ENCODE measurements at places on chromosomes 13 and 19.

- DNase-seq, result no peak
Measured at GRCh38 chr19:5200844-5201243, 139.8 kb downstream of the PTPRS start.

- DNase-seq, result no peak
Measured at GRCh38 chr13:41056194-41056593, 5.1 kb upstream of the WBP4 start.

DNA sequence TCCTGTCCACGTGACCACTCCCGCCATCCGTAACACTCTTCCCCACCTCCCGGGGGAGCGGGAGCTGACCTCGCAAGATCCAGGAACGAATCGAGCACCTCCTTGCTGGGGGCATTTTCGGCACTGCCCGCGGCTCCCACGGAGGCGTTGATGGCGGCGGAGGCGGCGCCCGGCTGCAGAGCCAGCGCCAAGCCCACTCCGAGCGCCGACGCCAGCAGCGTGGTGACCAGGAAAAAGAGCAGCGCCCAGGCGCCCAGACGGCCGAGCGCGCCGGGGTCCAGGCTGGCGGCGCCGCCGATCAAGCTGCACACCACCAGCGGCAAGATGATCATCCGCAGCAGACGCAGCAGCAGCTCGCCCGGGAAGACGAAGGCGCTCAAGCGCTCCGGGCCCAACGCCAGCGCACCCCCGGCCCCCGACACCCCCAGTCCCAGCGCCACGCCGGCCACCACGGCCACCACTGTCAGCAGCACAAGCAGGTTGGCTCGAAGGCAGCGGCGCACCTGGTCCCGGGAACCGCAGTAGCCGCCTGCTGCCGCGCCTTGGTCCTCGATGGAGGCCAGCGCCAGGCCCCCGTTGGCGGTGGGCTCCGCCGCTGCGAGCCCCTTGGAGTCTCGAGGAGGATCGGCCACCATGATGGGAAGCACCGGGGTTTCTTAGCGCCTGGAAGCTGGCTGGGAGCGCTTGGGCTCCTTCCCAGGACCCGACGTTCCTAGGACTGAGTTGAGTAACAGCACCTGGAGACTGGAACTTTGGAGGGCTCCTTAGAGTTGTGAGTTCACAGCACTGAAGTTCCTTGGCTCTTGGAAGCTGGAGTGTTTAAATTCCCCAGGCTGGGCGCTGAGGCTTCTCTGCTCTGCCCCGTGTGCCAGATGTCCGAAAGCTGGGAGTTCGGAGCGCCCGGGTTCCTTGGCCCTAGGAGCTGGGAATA lies 798 bp downstream of the SLC1A5 start:
- DNase-seq, result no peak

GRCh38 chr13:24624801-24625231 lies 55.4 kb upstream of the ATP12A start:
- DNase-seq, result no peak

GRCh38 chr13:114023716-114024602 lies 50.1 kb upstream of the C13orf46 start:
- no peak for DNase-seq

DNA sequence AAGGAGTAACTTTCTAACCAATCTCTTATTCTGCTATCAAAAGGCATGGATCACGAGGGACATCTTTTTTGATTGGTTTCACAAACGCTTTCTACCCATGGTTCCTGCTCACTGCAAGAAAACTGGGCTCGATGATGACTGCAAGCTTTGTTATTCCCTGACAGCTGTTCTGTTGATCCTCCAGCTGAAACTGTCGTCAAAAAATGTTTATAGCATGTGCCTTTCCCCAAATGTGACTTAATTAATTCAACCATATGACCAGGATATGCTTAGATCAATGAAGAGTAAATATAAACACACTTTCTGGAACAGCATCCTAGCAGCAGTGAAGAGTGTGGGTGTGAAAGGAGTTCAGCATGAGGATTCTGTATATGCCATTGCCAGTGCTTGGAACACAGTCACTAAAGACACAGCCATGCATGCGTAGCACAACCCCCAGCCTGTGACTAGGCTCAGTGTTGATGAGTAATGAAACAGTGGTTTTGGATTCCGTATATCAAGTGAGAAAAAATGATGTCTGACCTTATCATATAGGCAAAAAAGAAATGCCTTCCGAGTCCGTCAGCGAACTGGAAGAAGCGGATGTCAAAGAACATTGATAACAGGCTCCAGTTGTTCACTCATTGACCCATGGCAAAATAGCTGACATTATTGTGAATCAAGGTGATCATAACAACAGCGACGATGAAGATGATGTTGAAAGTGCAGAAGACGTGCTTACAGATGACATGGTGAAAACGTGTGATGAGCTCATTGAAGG lies 347.4 kb downstream of the FGF9 start:
- DNase-seq, result no peak

DNA sequence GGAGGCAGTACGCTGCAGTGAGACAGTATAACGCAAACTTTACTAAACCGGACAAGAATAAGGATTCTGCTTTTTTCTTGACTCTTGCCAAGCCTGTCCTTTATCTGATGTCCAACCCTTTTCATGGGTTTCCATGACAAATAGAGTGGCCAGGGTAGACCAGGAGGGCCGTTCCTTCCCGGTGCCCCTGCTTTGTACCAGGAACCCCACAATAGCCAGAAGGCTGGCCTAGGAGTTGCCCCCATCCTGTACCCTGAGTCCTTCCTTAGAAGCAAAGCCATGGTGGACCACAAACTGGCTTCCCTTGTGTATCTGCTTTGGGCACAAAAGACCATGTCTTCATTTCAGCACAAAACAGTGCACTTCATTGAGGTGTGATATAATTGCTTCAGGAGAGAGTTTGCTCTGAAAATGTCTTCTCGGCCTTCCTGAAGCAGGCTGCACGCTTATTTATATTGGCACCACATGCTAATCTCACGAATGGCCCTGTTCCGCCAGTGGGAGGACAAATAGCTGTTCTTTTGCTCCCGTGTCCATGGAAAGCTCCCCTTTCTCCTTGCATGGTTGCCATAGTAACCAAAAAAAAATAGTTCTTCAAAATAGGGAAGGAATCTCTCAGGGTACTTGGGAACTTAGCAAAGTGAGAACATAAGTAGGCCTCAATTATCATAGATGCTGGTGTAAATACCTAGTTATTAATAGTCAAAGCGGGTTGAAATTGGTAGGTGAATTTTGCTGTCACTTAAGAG lies 222.1 kb downstream of the ZIC5 start:
- DNase-seq, result no peak

DNA sequence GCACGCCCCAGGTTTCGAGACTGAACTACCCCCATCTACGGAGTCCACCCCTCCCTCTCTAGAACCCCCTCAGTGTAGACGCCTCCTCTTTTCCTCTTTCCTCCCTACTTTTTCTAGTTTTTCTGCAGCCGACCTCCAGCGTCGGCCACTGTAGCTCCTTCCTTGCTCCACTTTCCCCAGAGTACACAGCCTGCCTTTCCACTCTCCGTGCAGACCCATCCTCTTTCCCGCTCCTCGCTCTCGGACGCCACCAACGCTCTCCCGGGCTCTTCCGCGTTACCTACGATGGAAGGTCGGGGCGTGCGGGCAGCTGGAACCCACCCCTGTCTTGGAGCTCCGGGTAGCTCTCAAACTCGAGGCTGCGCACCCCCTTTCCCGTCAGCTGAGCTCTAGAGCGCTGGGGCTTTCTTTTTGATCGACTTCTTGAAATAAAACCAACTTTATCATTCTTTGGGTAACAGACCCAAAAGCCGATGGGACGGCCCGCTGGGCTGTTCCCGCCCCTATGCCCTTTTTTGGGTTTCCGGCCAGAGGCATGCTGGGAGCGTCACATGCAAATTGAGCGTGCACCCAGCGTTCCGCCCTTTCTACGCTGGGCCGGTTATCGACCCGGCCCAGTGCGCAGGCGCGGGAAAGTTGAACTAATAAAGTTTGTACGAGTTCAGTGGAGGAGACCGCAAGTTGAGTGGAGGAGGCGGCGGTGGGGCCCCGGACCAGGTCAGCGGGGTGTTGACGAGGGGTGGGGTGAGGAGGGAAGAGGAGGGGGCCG lies at the start of the genes BCL2L12 and IRF3:
Gene BCL2L12, plus strand, starts transcription at position 583 of the 769 bp plus-strand sequence. CDS start 760 bp downstream, outside the sequence.
Gene IRF3, minus strand, starts transcription at position 507 of the 769 bp plus-strand sequence. CDS start 1,019 bp downstream, outside the sequence.
- DNase-seq, result peak; percentile 97

Data from prostate gland (tissue), 2 donors.